Stimulated activated memory B cell treated with anti-CD40 and anti-IgM and Interleukin-4, amounts not matched to agents 10 μg/mL and 1 μg/mL and 100 μg/mL, for 72 hours (primary cell): ENCODE measurements at places on chromosomes 13 and 19.

GRCh38 chr13:79662882-79663281 lies 181.9 kb downstream of the NDFIP2 start:
- ATAC-seq, result no peak
- no peaks in the 10 kb centered on the region for H3K4me1 ChIP-seq
- no peak overlapping the region for H3K4me3 ChIP-seq

GRCh38 chr19:54248016-54248601 lies 5.5 kb upstream of the LILRA6 start:
- ATAC-seq, result peak; percentile 68
- H3K27ac ChIP-seq, result no peak overlapping the region
- peaks cover 71% of the 10 kb centered on the region for H3K27me3 ChIP-seq
- peaks cover 21% of the 10 kb centered on the region for H3K4me1 ChIP-seq
- H3K4me3 ChIP-seq, result no peak overlapping the region

DNA sequence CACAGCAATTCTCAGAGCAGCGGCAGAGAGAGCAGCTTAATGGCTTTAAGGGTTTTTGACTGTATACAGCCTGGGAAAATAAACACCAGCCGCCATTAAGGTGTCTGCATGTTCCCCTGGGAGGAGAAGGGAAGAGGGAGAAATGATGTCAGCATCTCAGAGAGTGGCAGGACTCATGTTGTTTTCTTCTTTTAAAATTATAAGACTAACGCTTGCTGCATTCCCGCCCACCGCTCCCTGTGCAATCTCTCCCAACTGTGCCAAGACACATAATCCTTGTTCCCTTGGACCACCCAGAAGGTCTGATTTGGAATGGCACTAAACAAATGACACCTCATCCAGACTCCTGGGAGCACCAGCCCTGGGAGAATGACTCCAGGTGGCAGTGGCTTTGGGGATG lies 27.7 kb upstream of the FAM216B start:
- H3K27ac ChIP-seq, result no peak overlapping the region
- ATAC-seq, result no peak
- no peaks in the 10 kb centered on the region for H3K4me1 ChIP-seq
- no peak overlapping the region for H3K4me3 ChIP-seq

DNA sequence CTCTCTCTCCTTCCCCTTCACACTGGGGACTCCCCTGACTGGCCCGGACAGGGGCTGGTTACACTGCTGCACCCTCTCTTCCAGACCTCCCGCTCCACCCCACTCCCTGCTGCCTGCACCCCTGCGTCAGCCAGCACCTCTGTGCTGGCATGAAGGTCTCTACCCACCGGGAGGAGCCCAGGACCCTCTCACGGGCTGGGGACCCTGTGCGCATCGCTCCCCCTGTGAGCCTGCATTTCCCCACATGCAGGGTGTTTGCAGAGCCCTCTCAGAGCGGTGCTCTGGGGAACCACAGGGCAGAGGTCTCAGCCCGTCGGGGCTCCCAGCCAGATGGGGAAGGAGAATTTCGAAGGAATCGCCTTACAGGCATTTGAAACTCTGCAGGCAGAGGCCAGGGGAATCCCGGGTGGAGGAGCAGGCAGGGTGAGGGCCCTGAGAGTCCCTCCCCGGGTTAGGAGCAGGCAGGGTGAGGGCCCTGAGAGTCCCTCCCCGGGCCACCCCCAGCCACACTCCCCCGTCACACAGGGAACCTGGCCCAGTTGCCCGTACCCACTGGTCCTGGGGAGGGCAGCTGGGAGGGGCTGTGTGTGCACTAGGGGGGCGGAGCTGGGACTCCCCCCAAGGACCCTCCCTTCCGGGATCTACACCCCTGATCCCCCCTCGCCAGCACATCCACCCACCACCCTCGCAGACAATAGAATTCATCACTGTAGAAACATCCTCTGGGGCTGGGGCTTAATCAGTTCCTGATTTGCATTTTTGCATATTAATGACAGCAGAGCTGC lies 16.3 kb upstream of the TCF3 start:
- H3K27ac ChIP-seq, result peak overlapping the region; percentile 82
- no peaks in the 10 kb centered on the region for H3K36me3 ChIP-seq
- H3K4me3 ChIP-seq, result peak overlapping the region; percentile 69
- peaks cover 7% of the 10 kb centered on the region for H3K27me3 ChIP-seq

- no peaks in the 10 kb centered on the region for H3K27me3 ChIP-seq
- no peak overlapping the region for H3K27ac ChIP-seq
- ATAC-seq, result no peak
Observed at GRCh38 chr13:64936879-64937278, 2293.3 kb downstream of the PCDH9 start.
